ENCODE measurements at places on chromosomes 12 and 14.

GRCh38 chr14:38211255-38211735, 3.6 kb downstream of the SSTR1 start:
- no peak for DNase-seq

DNA sequence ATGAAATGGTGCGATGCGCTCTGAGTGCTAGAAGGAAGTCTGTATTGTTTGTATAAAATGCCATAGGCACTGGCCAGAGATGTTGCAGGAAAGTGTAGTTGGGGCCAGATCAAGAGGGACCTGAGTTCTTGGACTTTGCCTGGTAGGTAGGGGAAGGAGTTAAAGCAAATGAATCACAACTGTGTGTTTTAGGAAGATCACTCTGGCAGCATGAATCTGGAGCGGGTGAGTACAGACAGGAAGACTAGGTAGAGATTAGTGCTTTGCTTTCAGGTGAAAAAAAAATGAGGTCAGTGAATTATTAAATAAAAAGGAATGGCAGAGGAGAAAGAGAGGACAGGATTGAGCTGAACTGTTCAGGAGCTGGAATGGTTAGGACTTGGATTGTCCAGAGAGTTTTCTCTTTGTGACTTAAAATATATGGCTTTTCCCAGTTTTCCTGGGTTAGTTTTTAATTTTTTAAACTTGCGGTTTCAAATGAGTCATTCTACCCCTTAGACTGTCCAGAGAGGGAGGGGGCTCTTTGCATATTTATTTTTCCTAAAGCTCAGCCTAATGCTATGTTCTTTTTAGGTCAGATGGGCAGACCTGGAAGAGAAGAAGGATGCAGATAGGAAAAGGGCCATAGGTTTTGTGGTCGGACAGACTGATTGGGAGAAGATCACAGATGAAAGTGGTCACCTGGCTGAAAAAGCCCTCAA, 41.1 kb downstream of the PROX2 start:
- no peak for DNase-seq

- DNase-seq = no peak
These were observed 39.5 kb upstream of the USP44 start for GRCh38 chr12:95590775-95591174.

DNA sequence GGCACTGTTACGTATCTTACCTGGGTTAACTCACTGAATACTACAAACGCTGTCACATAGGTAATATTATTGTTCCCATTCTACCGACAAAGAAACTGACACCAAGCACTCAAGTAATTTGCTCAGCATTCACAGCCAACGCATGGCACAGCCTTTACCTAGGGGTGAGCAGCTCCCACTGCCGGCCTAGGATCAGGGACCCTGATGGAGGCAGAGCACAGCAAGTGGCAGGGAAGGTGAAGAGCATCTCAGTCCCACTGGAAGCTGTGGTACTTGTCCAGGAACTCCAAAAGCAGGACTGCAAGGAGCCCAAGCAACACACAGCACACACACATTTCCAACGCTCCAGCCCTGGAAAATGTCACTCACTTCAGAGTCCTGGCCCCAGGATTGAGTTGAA, 111.8 kb upstream of the CDKN3 start:
- DNase-seq = no peak

GRCh38 chr12:14072987-14073386, 91.6 kb upstream of the GRIN2B start:
- DNase-seq = no peak

DNA sequence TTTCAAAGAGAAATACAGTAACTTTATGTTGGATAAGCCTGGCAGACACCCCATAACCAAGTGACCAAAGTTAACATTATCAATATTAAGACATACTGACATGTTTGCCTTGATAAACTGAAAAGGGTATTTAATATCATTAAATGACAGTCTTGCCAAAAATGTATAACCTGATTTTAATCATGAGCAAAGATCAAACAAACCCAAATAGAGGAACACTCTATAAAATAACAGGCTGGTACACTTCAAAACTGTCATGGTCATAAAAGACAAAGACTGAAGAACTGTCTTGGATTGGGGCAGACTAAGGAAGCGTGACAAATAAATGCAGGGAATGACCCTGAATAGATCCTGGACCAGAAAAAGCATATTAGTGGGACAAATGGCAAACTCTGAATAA, 64.0 kb downstream of the AKAP6 start:
- no peak for DNase-seq

Data from inflammatory macrophage (primary cell).